ENCODE measurements at places on chromosomes 4 and X.

GRCh38 chr4:37978248-37978924 lies 18.2 kb downstream of the PTTG2 start:
- DNase-seq = peak; percentile 45

- DNase-seq = no peak
Observed at GRCh38 chr4:173821876-173822275, 291.8 kb upstream of the HAND2 start.

DNA sequence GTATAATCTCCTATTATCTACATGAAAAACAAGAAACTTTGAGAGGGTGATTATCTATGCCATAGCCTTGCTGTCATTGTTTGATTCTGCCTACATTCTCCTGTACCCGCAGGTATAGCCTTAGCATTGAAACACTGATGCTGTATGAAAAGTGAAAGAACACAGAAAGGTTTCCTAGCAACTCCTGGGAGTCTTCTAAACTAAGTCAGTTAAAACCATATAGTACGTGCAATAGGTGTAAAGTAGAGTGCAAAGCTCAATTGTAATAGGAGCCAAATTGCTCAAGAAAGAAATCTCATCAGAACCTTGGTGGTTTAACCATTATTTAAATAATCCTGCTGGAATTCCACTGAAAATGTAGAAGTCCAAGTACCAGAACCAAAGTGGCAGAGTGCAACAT lies 489.7 kb downstream of the PCDH10 start:
- no peak for DNase-seq

- no peak for DNase-seq
Observed at GRCh38 chrX:10109695-10110094, 47.1 kb upstream of the CLCN4 start.

DNA sequence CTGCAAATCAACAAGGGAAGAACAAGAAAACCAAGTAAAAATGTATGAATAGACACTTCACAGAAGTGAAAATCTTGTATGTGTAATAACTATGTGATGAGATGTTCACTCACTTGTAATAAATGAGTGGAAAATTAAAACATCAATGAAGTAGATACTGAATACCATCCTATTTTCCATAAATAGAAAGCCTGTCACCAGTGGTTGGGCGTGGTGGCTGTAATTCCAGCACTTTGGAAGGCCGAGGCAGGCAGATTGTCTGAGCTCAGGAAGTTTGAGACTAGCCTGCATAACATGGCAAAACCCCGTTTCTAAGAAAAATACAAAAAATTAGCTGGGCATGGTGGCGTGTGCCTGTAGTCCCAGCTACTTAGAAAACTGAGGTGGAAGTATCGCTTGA lies 53.5 kb upstream of the SOD3 start:
- DNase-seq = no peak

Data from activated CD4-positive, alpha-beta T cell treated with anti-CD3 and anti-CD28 coated beads, Interleukin-2, amount 50 U/mL, for 16 hours (primary cell).